Pancreas (tissue), 10 donors: ENCODE measurements at places on chromosomes 7 and 10. TPM values are rescaled to one million over a fixed set of nuclear protein-coding genes. Genes with fewer than 3 reads are reported as not detected.

DNA sequence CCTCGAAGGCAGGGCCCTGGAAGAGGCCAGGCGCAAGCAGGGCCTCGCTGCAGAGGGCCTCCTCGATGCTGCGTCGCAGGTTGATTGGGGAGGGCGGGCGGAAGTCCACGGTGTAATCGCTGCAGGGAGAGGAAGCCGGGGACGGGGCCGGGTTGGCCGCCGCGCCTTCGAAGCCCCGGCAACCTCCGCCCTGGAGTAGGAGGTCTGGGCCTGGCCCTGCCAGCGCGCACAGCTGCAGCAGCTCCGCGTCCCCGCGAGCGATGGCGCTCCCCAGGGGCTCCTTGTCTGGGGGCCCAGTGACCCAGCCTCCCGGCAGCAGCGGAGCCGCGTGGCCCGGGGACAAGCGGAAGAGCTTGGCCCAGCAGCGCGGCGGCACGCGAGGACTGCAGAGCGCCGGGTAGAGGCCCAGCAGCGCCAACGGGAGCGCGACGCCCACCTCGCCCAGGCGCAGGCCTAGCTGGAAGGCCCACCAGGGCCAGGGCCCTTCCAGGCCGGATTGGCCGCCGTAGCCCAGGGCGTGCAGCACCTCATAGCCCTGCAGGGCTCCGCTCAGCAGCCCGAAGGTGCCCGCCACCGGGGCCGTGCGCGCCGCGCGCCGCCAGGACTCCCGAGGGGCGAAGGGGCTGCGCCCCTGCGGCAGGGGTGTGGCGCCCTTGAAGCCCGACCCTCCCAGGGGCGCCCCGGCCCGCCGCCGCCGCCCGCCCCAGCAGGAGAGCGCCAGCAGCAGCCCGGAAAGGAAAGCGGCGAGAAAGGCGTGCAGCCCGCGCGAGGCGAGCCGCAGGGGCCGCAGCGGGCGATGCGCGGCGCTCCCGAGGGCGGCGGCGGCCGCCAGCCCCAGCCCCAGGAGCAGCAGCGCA is 7.8 kb upstream of the RBM28 start:
- H3K27me3 ChIP-seq: no peaks in the 10 kb centered on the region
- no peak for DNase-seq
- H3K4me1 ChIP-seq: no peaks in the 10 kb centered on the region
- no peak overlapping the region for H3K4me3 ChIP-seq

- H3K36me3 ChIP-seq: no peaks in the 10 kb centered on the region
- no peak overlapping the region for H3K4me3 ChIP-seq
- no peak for DNase-seq
- H3K27ac ChIP-seq: peak overlapping the region; percentile 17
These were observed 14.0 kb upstream of the ENTPD1 start for GRCh38 chr10:95741807-95742467.

DNA sequence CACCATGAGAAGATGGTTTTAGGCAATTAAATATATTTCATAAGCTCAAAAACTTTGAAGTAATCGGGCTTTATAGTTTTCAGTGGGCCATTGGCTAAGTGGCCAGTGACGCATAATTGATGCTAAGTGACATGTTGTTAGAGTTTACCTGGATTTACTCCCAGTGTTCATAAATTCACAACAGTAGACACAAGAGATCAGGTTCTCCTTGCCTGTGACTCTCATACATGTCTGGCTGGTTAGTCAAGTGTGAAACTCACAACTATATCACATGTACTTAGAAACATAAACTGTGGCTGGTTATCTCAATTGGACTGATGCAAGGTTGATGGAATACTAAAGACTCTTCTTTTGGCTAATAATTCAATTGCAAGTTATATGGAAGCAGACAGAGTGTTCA is 26.2 kb downstream of the ASB15 start:
- H3K27me3 ChIP-seq: no peaks in the 10 kb centered on the region
- no peaks in the 10 kb centered on the region for H3K4me1 ChIP-seq
- H3K27ac ChIP-seq: no peak overlapping the region
- H3K36me3 ChIP-seq: no peaks in the 10 kb centered on the region
- H3K4me3 ChIP-seq: no peak overlapping the region

DNA sequence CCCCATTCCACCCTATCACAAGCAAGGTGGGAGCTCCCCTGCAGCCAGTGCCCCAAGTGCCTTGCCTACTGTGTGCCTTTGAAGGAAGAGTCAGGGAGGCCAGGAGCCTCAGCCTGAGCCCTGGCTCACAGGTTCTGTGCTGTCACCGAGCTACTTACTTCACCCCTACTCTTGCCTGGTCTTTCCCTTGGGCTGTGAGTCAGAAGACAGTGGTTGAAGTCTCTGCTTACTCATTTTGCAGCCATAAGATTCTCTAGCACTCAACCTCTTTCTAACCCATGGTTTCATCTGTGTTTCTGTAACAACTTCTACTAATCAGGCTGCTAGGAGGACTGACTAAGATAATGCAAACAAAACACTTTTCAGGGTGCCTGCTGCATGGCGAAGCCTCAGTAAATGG is 114.5 kb downstream of the PLCE1 start:
- H3K27me3 ChIP-seq: no peaks in the 10 kb centered on the region
- no peaks in the 10 kb centered on the region for H3K4me1 ChIP-seq
- H3K36me3 ChIP-seq: no peaks in the 10 kb centered on the region
- H3K27ac ChIP-seq: no peak overlapping the region

- no peak overlapping the region for H3K27ac ChIP-seq
- H3K27me3 ChIP-seq: no peaks in the 10 kb centered on the region
- DNase-seq: no peak
- no peaks in the 10 kb centered on the region for H3K36me3 ChIP-seq
These were observed 23.6 kb upstream of the ADCYAP1R1 start for GRCh38 chr7:31028417-31028992.

GRCh38 chr7:6232534-6232933 is 39.9 kb downstream of the CYTH3 start:
- no peaks in the 10 kb centered on the region for H3K27me3 ChIP-seq
- H3K4me1 ChIP-seq: peaks cover 5% of the 10 kb centered on the region
- no peaks in the 10 kb centered on the region for H3K36me3 ChIP-seq
- no peak overlapping the region for H3K27ac ChIP-seq

- H3K4me3 ChIP-seq: no peak overlapping the region
- no peaks in the 10 kb centered on the region for H3K27me3 ChIP-seq
- H3K27ac ChIP-seq: no peak overlapping the region
- peak; percentile 40 for DNase-seq
- no peaks in the 10 kb centered on the region for H3K4me1 ChIP-seq
These were observed 98.9 kb downstream of the DYNC1I1 start for GRCh38 chr7:95871075-95871848.

GRCh38 chr7:2882111-2882510 is 38.0 kb upstream of the GNA12 start:
- no peaks in the 10 kb centered on the region for H3K36me3 ChIP-seq
- H3K27ac ChIP-seq: no peak overlapping the region
- DNase-seq: no peak
- no peak overlapping the region for H3K4me3 ChIP-seq
- H3K4me1 ChIP-seq: no peaks in the 10 kb centered on the region
- no peaks in the 10 kb centered on the region for H3K27me3 ChIP-seq

- H3K4me1 ChIP-seq: no peaks in the 10 kb centered on the region
- no peak overlapping the region for H3K27ac ChIP-seq
- H3K36me3 ChIP-seq: no peaks in the 10 kb centered on the region
- H3K4me3 ChIP-seq: no peak overlapping the region
These were observed 94.4 kb upstream of the KIAA1217 start for GRCh38 chr10:24114556-24114955.

GRCh38 chr10:3757638-3758490 is 27.1 kb downstream of the KLF6 start:
- H3K27me3 ChIP-seq: no peaks in the 10 kb centered on the region
- H3K36me3 ChIP-seq: no peaks in the 10 kb centered on the region
- DNase-seq: no peak
- H3K4me3 ChIP-seq: no peak overlapping the region

DNA sequence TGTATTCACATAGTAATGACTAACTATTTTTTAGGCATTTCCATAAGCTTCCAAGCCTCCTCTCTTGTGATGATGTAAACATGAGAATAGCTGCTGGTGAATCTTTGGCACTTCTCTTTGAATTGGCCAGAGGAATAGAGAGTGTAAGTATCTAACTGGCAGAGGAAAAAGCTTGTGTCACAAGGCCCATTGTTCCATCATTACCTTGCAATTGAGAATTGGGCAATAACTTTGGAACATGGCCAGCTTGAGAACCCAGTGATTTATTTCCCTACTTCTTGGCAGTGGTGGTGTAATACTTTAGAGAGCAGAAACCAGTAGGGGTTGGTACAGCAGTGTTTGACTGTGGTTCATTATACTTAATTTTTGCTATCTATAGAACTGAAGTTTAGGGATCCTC is 12.0 kb downstream of the IFRD1 start:
- peaks cover 93% of the 10 kb centered on the region for H3K36me3 ChIP-seq
- DNase-seq: peak; percentile 72
- H3K4me3 ChIP-seq: no peak overlapping the region
- H3K27me3 ChIP-seq: no peaks in the 10 kb centered on the region

DNA sequence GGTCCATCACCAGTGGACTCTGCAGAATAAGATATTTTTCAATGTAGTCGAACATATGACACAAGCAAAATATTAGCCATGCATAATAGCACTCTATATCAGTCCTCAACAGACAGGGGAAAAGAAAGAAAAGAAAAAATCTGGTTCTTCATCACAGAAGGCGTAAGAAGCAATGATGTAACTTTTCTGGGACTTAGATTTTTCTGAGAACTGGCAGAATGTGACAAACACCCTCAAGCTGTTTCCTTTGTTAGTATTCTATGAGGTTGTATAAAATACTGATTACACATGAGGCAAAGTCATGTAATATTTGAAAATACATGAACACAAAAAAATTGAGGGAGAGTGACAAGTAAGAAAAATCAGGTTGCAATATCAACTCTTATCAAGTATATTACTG is 84.9 kb downstream of the CNOT4 start:
- no peak overlapping the region for H3K4me3 ChIP-seq
- no peaks in the 10 kb centered on the region for H3K27me3 ChIP-seq
- DNase-seq: no peak
- H3K4me1 ChIP-seq: peaks cover 8% of the 10 kb centered on the region
- H3K36me3 ChIP-seq: no peaks in the 10 kb centered on the region

DNA sequence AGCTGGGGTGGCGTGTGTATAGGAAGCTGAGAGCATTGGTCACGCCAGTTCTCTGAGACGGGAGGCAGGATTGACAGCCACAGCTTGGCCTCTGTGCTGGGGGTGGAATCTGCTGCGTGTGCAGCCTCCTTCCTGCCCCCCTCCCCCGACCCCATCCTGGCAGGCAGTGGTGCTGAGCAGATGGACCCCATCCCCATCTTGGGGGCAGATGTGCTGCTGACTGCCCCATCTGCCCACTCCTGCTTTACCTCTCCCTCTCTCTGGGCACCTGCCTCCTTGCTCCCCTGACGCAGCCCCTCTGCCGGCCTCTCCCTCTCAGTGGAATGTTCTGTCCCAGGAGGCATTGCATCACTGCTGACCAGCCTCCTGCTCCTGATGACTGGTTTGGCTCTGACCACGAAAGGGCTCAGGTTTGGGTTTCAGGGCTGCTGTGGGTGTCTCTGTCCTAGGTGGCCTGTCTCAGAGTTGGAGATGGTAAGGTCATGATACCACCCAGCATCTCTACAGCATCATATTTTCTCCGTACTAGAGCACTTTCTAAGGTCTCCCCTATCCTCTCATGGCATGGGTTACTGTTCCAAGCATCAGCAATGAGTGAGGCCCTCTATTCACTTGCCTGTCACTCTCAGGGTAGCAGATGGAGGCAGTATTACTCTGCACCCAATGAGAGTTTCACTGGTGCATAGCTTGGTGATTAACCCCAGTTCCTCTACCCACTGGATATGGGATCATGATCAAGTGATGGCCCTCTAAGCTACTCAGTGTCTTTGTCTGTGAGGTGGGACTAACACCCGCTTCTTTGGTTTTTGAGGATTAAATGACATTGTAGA is 81.9 kb downstream of the RBM20 start:
- DNase-seq: no peak
- no peaks in the 10 kb centered on the region for H3K36me3 ChIP-seq
- H3K27ac ChIP-seq: no peak overlapping the region
- H3K4me1 ChIP-seq: no peaks in the 10 kb centered on the region
- no peak overlapping the region for H3K4me3 ChIP-seq

The FGL2 gene
- 0.68 TPM for polyA plus RNA-seq

The LBX1 gene
- polyA plus RNA-seq: not detected
